ENCODE measurements at places on chromosomes 1 and 21.

GRCh38 chr1:13523780-13524477 is 10.1 kb upstream of the LRRC38 start:
- no peak for DNase-seq

GRCh38 chr1:97373000-97373399 is 547.8 kb downstream of the DPYD start:
- DNase-seq: no peak

DNA sequence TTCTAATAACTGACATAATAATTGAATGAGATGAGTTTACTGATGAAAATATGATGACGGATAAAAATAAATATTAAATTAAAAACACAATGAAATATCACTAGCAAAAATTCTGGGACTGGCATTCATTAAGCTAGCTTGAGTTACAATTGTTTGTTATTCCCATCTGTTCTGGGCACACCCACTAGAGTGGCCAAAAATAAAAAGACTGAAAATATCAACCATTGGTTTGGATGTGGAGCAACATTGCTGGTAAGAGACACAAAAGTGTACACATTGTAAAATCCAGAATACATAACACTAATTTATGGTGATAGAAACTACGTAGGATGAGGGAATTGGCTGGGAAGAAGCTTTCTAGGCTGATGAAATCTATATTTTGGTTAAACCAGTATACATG is 9.6 kb upstream of the NEK7 start:
- DNase-seq: no peak

DNA sequence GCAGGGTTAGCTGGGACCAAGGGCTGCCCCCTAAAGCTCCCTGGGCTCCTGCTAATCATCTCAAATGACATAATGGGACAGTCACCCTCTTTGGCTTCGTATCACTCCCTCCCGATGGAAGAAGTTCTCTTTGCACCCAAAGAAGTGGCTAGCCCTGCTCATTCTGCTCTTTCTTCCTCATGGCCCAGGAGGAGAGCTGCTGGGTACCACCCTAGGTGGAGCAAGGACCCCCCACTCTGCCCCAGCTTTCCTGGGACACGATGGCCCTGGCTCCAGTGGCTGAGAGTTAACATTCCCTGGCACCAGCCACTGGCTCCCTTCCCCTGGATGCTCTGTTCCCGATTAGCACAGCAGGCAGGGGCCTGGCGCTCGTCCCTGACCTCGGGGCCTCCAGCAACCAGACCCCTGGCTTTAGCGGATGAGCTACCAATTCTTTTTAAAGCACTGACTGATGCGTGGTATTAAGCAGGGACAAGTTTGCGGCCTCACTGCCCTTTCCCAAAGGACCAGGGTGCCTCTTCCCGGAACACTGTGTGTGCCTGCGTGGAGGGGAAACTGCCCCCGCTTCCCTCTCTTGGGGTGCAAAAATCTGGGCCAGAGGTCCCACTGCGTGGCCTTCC is 1.2 kb downstream of the MYOM3 start:
- no peak for DNase-seq

- peak; percentile 20 for DNase-seq
These were observed 1.3 kb downstream of the EDARADD start for GRCh38 chr1:236395230-236395946.

DNA sequence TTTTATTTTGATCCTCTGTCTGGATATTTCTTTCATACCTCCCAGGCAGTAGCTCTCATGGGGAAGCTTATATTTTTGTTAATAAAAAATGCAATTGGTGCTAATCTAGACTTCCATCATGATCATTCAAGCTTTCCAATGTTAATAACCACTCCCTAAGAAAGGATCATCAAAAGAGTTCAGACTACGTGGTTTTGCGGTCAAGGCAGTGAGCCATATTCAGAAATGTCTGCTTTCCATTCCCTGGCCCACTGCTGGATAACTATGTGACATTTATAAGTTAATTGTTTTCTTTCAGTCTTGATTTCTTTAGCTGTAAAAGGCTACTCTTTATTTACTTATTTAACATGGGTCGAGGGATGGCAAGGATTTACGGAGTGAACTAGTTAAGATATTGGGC is 414.6 kb downstream of the LMO4 start:
- peak; percentile 48 for DNase-seq

DNA sequence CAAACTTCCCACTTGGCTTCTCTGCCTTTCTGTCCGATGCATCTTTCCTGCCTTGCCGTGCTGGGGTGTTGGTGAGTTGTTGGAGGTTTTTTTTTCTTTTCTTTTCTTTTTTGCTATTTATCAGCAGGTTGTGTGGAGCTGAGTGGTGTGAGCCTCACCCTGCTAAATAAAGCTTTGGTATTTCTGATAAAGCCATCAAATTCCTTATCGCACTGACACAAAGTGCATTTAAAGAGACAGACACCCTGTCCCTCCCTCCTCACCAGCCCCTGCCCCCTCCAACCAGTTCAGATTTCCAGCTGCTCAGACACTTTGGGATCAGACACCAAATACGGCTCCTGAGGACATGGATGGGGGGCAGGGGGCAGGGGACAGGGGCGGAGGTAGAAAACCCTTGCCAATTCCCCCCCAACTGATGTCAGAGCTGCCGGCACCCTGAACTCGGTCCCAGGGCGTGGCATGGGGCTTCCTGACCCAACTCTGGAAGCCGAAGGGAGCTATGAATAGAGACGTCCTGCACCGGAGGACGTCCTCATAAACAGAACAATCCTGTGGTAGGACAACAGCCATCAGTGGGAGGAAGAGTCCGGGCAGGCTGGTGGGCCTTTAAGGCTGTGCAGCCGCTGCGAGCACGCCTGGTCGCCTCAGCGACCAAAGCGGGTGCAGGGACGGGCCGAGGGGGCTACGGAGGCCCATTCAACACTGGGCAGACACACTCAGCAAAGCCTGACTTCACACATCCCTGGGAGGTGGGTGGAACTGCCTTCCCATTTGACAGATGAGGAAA is 79.0 kb downstream of the CASZ1 start:
- DNase-seq: no peak

- peak; percentile 69 for DNase-seq
These were observed 2.3 kb downstream of the SPEN start for GRCh38 chr1:15849775-15850324.

- DNase-seq: no peak
These were observed 4.3 kb downstream of the GJB3 start for GRCh38 chr1:34785231-34785874.

- DNase-seq: peak; percentile 32
These were observed 58.1 kb upstream of the ADAMTS5 start for GRCh38 chr21:27024971-27025370.

DNA sequence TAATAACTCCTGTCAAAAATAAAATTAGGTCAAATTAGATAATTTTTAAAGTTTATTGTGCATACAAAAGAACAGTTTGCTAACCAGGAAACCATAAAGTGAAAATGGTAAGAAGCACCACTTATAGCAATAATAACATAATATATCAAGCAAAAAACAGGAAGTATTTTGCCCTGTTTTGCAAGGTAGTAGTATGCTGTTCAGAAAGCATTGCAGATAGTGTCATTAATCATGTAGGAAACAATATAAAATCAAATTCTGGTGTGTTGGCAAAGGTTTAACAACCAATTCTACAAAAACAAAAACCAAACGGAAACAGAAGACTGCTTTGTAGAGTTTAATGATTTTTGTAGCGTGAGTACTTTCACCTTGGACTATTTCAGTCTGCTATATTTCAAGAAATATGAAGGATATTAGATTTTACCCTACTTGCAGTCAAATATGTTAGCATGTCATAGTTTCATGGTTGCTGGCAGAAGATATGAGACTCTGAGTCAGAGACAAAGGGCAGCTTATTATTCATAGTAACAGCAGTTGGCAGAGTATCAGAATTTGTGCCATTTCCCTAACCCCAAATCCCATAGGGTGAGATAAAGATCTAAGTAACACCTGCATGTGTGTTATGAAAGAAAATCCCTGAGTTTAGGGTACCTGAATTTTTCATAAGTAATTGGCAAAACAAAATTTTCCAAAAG is 729.0 kb upstream of the BRINP3 start:
- no peak for DNase-seq

DNA sequence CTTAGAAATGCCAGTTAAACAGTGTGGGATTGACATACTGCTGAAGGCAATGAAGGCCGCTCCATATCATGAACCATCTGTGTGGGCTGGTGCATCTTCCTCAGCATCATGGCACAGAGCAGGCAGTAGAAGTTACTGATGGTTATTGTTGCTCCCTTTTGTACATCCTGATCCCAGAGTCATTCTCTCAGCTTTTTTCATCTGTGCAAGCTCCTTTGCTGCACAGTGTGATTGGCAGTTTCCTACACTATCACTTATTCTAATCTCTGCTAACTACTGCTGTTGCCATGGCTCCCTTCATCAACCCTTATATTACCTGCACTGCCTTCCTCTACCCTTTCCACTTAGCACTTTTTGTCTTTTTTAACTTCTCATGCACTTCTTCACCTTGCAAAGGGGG is 16.2 kb downstream of the RGS13 start:
- DNase-seq: no peak

Measured in fibroblast of skin of scalp (primary cell).